ENCODE measurements at places on chromosomes 2 and 18.

DNA sequence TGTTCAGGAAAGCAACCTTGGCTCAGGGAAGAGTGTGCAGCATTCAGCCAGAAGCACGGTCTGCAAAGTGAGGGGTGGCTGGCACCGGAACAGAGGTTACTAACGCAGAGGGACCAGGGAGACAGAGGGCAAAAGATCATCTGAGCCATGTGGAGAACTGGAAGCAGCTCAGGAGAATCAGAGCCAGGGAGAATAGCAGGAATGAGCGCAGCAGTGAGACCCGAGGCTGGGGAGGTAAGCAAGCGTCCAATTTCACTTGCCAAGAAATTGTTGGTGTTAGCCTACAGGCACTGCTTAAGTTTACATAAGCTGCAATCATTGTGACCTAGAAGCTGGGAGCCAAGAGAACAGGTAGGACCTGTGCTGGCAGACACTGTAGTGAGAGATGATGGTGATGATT, 372.6 kb upstream of the POU3F3 start:
- DNase-seq = no peak

GRCh38 chr2:12935796-12936195, 219.1 kb downstream of the TRIB2 start:
- no peak for DNase-seq

DNA sequence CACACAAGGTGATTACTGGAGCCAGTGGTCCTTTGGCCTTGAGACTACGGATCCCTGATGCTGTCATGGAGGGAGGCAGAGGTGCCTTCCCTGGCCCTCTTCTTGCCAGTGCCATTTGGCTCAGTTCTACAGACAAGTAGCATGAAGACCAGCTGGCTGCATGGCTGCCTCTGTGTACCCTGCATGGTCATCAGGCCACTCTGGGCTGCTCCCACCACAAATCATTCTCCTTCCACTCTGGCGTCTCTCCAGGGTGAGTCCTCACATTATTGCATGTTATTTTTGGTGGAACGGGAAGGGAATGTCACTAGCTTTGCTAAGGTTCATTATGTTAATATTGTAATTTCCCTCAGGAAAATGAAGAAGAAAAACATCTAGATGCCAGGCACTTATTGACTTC, 229.8 kb downstream of the VAPA start:
- DNase-seq = no peak

DNA sequence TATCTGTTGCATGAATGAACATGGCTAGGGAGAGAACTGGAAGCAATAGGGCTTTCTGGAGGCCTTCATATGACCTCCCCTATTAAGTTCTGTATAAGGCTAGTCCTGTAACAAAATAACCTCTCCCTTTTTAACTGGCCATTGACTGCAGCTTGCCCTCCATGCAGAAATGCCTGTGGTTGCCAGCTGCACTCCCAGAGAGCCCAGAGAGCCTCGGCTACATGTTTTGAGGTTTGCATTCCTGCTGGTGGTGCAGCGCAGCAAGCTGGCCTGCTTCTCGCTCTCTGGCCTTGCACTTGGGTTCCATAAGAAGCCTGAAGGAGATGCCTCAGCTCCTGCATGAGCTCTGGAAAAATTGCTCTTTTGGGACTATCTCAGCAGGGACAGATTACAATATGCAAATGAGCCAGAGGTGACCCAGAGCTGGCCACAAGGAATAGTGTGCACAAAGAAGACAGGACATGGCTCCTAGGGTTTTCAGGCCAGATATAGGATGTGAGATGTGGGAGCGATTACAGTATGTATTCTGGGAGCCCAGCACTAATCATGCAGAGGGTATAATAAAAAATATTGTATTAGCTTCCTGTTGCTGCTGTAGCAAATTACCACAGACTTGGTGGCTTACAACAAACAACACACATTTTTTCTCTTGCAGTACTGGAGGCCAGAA, 186.7 kb downstream of the INSIG2 start:
- DNase-seq = no peak

GRCh38 chr2:101193033-101193626, 41.9 kb upstream of the TBC1D8 start:
- DNase-seq = no peak
